Upper lobe of right lung (tissue), 1 donor: ENCODE measurements at places on chromosomes 12 and 14. TPM values are rescaled to one million over a fixed set of nuclear protein-coding genes. Genes with fewer than 3 reads are reported as not detected.

Gene DNAJC22
- total RNA-seq = 0.67 TPM

DNA sequence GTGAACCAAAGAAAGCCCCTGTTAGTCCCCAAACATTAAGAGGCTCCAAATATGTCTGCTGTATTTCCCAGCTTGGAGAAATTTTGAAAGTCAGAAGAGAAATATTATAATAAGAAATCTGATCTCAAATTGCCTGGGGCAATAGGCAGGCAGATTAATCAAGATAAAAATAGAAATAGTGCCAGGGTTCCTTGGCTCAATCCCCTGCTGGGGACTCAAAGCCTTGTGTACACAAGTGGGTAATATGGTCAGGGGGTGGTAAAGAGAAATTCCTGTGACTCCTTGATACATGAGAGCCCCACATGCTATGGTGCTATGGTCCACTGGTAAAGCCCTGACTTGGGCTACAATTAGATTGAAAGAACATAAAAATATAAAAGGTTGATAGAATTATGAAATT is 41.3 kb upstream of the ARID2 start:
- no peaks in the 10 kb centered on the region for H3K4me1 ChIP-seq
- H3K27me3 ChIP-seq = no peaks in the 10 kb centered on the region
- H3K36me3 ChIP-seq = no peaks in the 10 kb centered on the region
- H3K4me3 ChIP-seq = no peak overlapping the region
- DNase-seq = no peak

DNA sequence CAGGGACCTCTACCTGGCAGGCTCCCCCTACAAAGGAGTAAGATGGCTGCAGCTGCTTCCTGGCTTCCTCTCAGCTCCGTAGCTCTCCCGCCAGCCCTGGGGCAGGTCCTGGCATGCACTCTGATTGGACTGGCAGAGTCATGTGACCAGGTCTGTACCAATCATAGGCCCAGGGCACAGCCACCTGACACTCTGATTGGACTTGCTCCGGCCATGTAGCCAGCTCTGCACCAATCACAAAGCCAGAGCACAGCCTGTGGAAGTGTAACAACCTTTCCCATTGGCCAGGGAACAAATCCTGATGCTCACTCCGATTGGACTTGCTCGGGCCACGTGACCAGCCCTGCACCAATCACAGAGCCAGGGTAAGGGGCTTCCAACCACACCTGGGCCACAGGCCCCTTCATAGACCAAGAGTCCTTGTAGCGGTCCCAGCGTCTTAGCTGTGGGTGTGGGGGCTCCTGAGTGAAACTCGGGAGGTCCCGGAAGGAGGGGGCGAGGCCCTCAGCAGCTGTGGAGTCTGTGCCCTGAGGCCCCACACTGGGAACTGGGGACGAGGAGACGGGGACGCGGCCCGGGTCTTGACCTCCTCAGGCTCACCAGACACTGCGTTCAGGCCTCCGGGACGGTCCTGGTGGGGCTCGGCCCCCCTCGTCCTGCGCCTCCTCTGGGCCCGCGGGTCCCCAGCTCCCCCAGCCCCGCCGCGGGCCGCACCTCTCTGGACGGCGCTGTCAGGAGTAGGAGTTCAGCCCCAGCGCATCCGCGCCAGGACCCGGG is 210.6 kb downstream of the ADGRD1 start:
- no peaks in the 10 kb centered on the region for H3K4me1 ChIP-seq
- H3K4me3 ChIP-seq = no peak overlapping the region
- DNase-seq = no peak
- no peaks in the 10 kb centered on the region for H3K36me3 ChIP-seq
- H3K27ac ChIP-seq = no peak overlapping the region

GRCh38 chr14:75804570-75805275 is 143.7 kb downstream of the TTLL5 start:
- H3K27me3 ChIP-seq = no peaks in the 10 kb centered on the region
- H3K27ac ChIP-seq = no peak overlapping the region
- peaks cover 8% of the 10 kb centered on the region for H3K36me3 ChIP-seq

Gene TOMM20L
- total RNA-seq = not detected
